ENCODE measurements at places on chromosomes 5 and 9. TPM values are rescaled to one million over a fixed set of nuclear protein-coding genes. Genes with fewer than 3 reads are reported as not detected.

Gene C9orf57
- not detected for total RNA-seq

GRCh38 chr9:99485459-99485858 is 263.4 kb downstream of the SEC61B start:
- no peak for DNase-seq

DNA sequence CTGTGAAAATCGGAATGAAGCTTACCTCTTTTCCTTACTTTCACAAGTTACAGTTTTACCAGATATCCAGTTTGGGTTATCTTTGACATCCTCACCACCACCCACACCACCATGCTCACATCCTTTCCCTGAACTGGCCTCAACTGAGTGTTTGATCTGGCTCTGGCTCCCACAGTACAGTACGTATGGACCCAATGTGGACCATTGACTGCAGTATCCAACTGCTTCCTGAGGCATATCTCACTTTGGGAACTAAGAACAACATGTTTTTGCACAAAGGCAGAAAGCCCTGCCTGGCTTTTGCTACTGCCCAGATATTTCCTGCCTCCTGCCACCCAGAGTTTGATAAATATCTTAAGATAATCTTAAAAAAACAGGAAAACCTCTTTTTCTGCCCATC is 1232.0 kb upstream of the CDH18 start:
- DNase-seq, result no peak

DNA sequence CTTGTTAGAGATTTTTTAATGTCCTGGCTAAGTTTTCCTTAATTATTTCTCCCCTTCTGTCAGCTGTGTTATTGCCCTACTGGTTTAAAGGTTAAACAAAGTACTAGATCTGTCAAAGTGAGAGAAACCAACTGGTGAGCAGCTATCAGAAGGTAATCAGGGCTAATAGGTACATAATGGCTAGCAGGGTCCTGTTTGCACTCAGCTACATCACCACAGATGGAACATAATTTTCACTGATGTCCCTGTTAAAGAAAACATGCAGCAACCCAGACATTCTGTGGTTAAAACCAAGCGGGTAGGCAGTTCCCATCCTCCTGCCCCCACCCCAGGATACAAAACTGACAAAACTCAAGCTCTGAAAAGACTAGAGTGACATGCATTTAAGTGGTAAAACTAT is 473.9 kb downstream of the NR2F1-AS1 start:
- DNase-seq, result no peak

Gene ERAP2
- 10.7 TPM for total RNA-seq

GRCh38 chr9:129550199-129550839 is 70.6 kb downstream of the C9orf50 start:
- DNase-seq, result peak; percentile 94

Gene STPG3
- total RNA-seq, result not detected

Gene ADAMTSL1
- 3.4 TPM for total RNA-seq

GRCh38 chr9:32579706-32580331 is 6.9 kb upstream of the NDUFB6 start:
- DNase-seq, result no peak

GRCh38 chr9:132216861-132217619 is 55.2 kb downstream of the NTNG2 start:
- no peak for DNase-seq

- no peak for DNase-seq
Measured at GRCh38 chr9:79257228-79257781, 314.5 kb upstream of the TLE4 start.

Gene CDH9
- not detected for total RNA-seq

- no peak for DNase-seq
Measured at GRCh38 chr5:54115735-54116403, 194.5 kb downstream of the ARL15 start.

DNA sequence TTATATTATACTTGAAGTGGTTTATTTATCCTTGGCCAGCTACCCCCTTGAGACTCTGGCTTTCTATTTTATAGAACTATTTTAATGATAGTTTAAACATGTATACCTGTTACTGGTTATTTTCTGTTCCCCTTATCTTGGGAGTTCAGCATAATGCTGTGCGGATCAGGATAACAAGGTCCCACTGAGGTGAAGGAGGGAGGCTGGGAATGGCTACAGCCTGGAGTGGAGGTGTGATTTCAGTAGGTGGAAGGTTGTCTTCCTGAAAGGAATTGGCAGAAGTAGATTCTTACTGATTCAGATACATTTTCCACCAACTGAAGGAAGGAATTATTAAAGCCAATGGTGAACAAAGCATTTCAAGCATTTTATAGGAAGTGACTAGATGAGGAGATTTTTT is 38.9 kb downstream of the PAM start:
- no peak for DNase-seq

GRCh38 chr5:157917491-157917890 is 58.5 kb upstream of the CLINT1 start:
- DNase-seq, result peak; percentile 4

Gene NUDCD2
- 19.0 TPM for total RNA-seq

GRCh38 chr5:96256795-96257470 is 176.1 kb downstream of the PCSK1 start:
- no peak for DNase-seq

Gene NKD2
- 17.1 TPM for total RNA-seq

- DNase-seq, result no peak
Measured at GRCh38 chr5:107929080-107929479, 258.3 kb upstream of the EFNA5 start.

DNA sequence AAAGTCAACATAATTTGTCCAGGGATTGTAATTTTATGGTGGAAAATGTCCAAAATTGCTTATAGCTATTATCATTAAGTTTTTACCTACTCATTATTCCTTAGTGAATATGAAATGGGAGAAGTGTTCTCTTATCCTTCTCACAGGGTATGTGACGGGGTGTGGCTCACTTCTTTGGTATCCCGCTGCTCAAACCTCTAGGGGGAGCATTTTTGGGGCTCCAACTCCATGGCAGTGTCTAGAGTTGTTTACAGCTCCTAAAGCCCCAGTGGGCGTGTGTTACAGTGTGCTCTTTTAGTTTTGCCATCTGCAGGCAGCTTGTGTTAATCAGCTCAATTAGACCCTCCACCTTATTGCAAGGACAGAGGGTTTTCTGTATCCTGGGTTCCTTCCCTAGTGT is 89.4 kb downstream of the CDKN2A start:
- no peak for DNase-seq

Gene BOD1
- total RNA-seq, result 47.2 TPM

Gene SPATA31E1
- total RNA-seq, result not detected

GRCh38 chr9:38251036-38251860 is 141.3 kb upstream of the ALDH1B1 start:
- no peak for DNase-seq

GRCh38 chr5:126376443-126376842 is 46.8 kb upstream of the GRAMD2B start:
- DNase-seq, result no peak

Gene PTGS1
- 16.5 TPM for total RNA-seq

Measured in mesenteric fat pad (tissue), 1 donor.